Regular cardiac myocyte (primary cell): ENCODE measurements at places on chromosomes 16 and 17. TPM values are rescaled to one million over a fixed set of nuclear protein-coding genes. Genes with fewer than 3 reads are reported as not detected.

Gene KRT9
- not detected in 2 replicates for total RNA-seq

Gene HS3ST3B1
- 7.3 and 12.1 TPM in 2 replicates for total RNA-seq

Gene NPIPA3
- total RNA-seq, result not detected in 2 replicates

Gene ZSWIM7
- total RNA-seq, result 10.0 and 11.8 TPM in 2 replicates

Gene C17orf78
- total RNA-seq, result not detected in 2 replicates

Gene TEDC2
- total RNA-seq, result 1.7 and 12.5 TPM in 2 replicates
